Temporal lobe (tissue), 4 donors: ENCODE measurements at places on chromosomes 7 and 10. TPM values are rescaled to one million over a fixed set of nuclear protein-coding genes. Genes with fewer than 3 reads are reported as not detected.

Gene RELN
- total RNA-seq: 52.6 TPM

Gene EGFR
- total RNA-seq: 18.4 TPM

Gene GPR15LG
- not detected for total RNA-seq

Gene CBX3
- total RNA-seq: 166 TPM

Gene KCP
- 0.25 TPM for total RNA-seq

Gene PAX4
- total RNA-seq: not detected

Gene GPR85
- 131 TPM for total RNA-seq
